H7 (cell line): ENCODE measurements at places on chromosomes 6 and 20. TPM values are rescaled to one million over a fixed set of nuclear protein-coding genes. Genes with fewer than 3 reads are reported as not detected.
A peak's percentile ranks its signal among the peaks of the same experiment; 100 is the strongest.

DNA sequence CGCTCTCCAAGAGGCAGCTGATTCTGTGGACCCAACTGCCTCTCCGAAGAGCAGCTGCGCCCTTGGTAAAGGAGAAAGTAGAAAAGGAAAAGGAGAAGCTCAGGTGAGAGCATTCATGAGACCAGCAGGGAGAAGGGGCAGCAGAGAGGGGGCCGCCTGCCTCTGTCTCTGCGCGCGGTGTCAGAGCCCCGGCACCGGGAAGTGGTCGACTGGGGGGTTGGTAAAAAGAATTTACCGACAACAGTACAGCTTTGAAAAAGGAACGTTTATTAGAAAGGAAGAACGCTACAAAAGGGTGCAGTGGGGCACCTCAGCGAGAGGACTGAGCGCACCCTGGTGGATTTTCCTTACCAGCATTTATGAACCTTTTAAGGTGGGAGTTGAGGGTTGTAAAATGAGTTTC is 61.9 kb downstream of the GPR6 start:
- peak; percentile 45 for DNase-seq

- DNase-seq: no peak
Measured at GRCh38 chr20:9498322-9498721, 16.1 kb upstream of the LAMP5 start.

DNA sequence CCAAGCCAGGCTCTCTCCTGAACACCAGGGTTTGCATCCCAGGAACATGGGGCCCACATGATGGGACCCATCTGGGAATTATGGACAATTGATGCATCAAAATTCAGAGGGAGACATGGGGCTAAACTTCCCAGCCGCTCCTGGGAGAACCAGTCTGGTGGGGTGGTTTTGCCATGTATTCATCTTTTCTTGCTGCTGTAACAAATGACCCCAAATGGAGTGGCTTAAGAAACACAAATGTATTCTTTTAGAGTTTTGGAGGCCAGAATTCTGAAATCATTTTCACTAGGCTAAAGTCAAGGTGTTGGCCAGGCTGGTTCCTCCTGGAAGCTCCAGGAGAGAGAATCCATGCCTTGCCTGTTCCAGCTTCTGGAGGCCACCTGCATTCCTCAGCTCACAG is 6.5 kb downstream of the SLC13A3 start:
- DNase-seq: no peak

- DNase-seq: no peak
Measured at GRCh38 chr20:57523782-57524181, 1.2 kb downstream of the CTCFL start.

CAP2 gene
- total RNA-seq: 10.3 and 11.3 TPM in 2 replicates

HLA-DPB1 gene
- total RNA-seq: 27.6 and 29.3 TPM in 2 replicates

DNA sequence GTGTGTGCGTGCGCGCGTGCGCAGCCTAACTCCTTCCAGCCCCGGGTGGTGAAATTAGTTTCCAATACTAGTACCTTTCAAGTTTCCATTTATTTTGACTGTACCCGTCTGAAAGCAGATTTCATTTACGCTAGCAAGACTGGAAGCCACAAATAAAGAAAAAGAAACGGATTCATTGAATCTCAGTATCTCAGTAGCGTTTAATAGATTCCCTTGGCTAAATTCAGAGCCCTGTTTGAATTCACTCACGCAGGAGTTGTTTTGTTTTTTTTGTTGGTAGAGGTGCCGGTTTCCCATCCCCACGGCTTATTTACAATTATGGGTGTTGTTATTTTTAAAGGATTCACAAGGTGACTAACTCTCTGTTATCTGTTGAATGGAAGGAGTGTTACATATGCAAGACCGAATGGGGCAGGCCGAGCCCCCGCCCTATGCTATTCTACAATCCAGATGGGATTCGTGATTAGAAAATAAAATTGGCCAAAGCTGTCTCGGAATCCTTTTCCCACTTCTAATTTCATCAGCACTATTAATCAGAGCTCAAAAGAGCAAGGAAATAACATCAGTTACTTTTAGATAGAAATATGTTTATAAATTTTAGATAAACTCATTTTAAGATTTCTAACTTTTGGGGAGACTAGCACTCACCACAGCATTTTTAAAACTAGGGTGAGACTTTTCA is 2.3 kb upstream of the INSM1 start:
- no peak for DNase-seq

GRCh38 chr6:7637533-7637932 is 47.5 kb downstream of the SNRNP48 start:
- no peak for DNase-seq

DEF6 gene
- 6.5 and 10.1 TPM in 2 replicates for total RNA-seq

GRCh38 chr6:56842686-56843475 is 112.0 kb upstream of the BEND6 start:
- peak; percentile 77 for DNase-seq

DNA sequence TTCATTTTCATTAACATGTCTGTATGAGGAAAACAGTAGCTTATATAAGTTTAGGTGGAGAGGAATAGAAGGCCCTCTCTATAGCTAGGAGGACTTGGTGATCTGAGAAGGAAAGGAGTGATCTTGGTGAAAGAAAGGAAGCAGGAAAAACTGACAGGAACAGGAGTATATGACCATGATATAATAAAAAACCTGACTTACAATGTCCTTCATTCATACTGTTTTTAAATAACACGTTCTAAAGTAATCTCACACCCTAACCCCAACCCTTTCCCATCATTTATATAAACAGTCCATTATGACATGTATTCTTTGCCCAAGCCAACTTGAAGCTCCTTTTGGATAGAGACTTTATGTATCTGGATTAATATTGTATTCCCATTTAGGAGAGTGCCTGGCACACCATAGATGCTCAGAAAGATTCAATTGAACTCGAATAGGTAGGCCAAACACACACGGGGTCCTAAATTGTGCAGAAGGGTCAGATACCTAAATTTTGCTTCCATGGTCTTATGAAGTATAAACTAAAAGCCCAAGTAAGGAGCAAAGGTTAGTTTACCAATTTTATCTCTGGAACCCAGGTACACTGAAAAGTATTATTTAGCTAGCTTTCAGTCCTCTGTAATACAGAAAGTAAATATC is 75.9 kb downstream of the OR2B2 start:
- DNase-seq: no peak

DEFB124 gene
- total RNA-seq: not detected in 2 replicates

CDYL gene
- 49.3 and 65.6 TPM in 2 replicates for total RNA-seq

DNA sequence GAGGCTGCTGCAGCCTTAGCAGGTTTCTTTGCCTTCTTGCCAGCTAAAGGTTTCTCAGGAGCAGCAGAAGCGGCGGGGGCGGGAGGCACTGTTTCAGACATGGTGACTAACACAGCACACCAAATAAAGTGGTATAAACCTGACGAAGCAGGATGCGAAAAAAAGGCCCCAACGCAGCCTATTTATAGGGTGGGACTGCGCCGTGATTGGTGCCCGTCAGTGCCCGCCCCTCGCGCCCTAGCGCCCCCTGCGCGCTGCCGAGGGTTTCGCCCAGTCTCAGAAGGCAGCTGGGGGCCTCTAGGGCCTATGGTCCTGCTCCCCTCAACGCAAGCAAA is 55.0 kb downstream of the TRIM38 start:
- DNase-seq: peak; percentile 58

- no peak for DNase-seq
Measured at GRCh38 chr20:25043499-25044260, 14.3 kb downstream of the ACSS1 start.

DNA sequence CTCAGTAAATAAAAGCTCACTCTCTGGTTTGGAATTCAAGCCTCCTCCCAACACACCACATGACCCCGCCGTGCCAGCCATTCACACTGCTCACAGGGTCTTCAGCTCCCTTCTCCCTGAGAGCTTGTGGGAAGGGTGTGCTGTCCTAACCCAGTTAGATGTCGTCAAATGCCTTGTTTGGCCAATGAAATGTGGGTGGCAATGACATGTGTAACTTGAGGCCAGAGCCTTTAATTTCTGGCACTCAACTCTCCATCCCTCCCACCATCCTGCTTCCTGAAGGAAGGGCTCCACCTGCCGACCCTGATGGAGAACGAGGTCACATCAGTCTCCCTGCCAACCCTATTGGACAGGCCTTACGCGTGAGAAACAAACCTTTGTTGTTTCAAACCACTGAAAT is 224.5 kb upstream of the AGPAT4 start:
- DNase-seq: peak; percentile 77

GRCh38 chr6:21442874-21443273 is 150.7 kb upstream of the SOX4 start:
- no peak for DNase-seq

GRCh38 chr6:45026003-45026516 is 302.1 kb upstream of the RUNX2 start:
- no peak for DNase-seq

SIRPB2 gene
- total RNA-seq: not detected in 2 replicates

BAK1 gene
- total RNA-seq: 45.9 and 50.5 TPM in 2 replicates

ANGPT4 gene
- 0.11 and 0.31 TPM in 2 replicates for total RNA-seq

- DNase-seq: no peak
Measured at GRCh38 chr20:61991476-61991875, 74.2 kb downstream of the TAF4 start.

DNA sequence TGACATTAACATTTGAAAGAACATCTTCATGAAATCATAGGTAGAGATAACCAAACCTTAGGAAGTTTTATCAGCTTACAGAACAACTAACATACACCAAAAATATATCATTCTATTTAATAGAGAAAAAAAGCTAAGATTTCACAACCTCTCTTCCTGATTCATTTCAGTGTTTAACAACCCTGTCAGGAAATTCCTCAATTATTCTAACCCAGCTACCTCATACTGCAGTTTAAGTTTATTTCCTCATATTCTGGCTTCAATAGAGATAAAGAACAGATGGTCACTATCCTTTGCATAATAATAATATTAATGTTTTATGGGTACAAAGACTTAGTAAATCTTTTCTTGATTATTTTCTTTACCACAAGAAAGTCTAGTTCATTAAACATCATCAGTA is 112.9 kb upstream of the HSF2 start:
- no peak for DNase-seq
